CD4-positive, alpha-beta T cell treated with Interleukin-6 at 100 ng/mL for 8 hours (primary cell): ENCODE measurements at places on chromosomes 6 and 20.

DNA sequence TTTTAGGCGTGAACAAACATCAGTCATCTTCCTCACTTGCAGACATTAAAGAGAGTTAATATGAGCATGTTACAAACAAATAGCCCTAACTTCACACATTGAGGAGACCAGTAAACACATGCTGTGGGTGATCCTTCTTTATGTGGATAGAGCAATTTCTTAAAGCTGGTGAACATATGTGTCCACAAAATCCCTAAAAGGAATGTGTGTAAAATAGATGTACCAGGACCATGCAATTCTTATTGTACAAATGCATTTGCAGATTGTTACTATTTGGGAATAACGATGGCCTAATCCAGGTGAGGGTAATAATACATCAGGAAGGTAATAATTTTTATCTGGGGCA is 228.9 kb downstream of the ALDH8A1 start:
- DNase-seq = no peak

GRCh38 chr6:98833307-98834059 is 891 bp upstream of the POU3F2 start:
- no peak for DNase-seq

DNA sequence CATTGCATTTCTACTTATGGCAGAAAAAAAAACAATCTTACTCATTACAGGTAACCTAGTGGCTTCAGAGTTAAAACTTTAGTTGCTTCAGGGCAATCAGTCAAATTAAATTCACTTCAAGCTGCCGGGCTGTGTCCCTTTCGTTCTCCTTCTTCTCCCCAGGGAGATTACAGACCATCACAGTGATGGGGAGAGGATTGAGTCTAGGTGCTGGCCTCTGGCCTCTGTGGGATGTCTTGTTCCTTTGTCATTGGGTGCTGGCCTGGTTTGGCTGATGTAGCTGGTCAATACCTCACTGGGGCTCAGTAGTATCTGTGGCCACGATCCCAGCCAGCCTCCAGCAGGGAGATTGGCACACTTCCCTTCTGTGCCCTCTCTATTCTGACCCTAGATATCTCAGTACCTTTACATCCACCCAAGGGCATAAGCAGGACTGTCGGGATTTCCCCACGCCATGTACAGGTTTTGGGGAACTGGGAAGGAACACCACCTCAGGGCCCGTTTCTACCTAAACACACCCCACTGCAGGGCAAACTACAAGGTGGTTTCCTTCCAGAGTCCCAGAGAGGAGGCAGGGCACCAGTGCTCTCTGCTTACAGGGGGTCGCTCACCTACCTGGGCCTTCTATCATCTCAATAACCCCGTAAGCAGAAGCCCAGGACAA is 15.4 kb downstream of the FYN start:
- no peak for DNase-seq

DNA sequence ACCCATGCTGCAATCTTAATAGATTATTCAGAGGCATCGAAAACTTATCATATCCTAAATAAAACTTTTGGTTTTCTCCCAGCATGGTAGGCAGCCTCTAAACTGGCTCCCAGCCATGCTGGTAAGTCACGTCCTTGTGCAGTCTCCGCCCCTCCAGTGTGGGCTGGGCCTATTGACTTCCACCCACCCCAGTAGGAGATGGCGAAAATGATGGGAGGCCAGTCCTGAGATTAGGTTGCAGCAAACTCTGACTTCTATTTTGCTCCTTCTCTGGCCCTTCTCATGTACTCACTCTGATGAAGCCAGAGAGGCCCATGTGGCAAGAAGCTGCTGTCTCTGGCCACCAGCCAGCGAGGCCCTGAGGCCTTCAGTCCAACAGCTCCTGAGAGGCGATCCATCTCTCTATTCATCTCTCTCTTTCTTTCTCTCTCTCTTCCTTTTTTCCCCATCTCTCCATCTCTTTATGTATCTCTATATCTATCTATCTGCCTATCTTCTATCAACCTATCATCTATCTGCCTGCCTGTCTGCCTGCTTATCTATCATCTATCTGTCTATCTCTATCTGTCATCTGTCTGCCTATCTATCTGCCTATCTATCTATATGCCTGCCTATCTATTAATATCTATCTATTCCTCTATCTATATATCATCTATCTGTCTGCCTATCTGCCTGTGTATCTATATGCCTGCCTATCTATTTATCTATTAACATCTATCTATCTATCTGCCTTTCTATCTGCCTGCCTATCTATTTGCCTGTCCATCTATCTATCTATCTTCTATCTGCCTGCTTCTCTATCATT is 52.7 kb upstream of the STX16 start:
- DNase-seq = no peak
